Nucleus accumbens (tissue), 56 donors: ENCODE measurements at places on chromosomes 12 and 14.

DNA sequence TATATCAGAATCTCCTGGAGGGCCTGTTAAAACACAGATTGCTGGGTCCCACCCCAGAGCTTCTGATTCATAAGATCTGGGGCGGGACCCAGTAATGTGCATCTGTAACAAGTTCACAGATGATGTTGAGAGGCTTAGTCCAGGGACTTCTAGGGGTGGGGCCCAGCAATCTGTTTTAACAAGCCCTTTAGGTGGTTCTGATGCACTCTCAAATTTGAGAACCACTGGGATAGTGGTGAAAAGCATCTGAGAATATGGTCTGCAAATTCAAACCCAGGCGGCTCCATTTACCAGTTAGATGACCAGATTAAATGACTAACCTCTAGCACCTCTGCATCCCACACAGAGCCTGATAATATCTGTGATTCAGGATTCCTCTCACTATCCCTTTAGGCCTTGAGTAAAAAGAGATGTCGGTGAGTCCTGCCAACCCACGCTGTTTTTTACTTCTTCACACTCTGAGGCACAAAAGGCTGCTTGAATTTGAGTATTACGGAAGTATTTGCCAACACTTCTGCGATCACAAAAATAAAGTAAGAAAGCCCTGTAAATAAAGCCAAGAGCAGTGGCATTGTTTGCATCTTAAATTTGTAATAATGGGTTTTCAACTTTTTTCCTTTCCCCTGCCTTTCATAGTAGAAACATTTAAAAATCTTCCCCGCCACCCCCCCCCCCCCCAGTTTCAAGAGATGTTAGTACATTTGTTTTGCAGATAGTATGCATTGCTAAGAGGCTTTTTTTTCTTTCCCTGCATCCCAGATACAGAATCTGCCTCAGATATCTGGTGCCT, 1.8 kb upstream of the FRS2 start:
- no peak for DNase-seq

- DNase-seq, result no peak
These were observed 19.2 kb downstream of the SLC7A8 start for GRCh38 chr14:23164250-23164649.

DNA sequence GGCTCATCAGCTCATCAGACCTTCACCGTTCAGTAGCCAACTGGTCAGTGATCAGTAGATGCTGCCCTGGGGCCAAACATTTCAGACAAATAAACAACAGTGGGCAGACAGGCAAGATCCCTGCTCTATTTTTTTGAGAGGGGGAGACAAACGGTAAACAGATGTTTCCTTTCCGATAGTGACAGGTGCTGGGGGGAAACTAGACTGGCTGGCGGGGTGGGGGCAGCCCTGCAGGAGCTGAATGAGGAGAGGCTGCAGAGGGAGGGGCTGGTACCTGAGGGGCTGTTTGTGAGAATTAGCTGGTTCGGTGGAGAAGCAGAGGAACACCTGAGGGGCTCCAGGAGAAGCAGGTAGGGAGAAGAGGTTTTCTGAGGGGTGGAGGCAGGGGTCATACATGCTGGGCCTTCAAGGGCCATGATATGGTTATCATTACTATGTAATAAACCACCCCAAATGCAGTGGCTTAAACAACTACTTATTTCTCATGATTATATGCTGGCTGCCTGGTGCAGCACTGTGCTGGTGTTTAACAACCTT, 8.2 kb upstream of the GOLGA3 start:
- no peak for DNase-seq

DNA sequence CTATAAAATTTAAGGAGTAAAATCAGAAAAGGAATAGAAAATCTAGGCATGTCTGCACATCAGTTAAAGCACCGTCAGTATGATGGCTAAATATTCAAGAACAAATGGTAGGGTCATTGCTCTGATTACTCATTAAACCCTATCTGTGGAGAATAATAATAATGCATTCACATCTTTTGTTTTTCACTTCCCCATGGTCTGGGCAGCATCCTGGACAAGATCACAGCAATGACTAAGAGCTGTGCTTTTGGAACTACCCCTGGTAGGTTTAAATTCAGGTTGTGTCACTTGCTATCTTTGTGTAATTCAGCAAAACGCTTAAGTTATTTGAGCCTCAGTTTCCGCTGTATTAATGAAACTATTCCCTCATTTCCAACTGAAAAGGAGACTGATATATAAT, 33.1 kb downstream of the C12orf42 start:
- DNase-seq, result no peak

- no peak for DNase-seq
These were observed 142.8 kb upstream of the FLRT2 start for GRCh38 chr14:85387181-85387580.

GRCh38 chr12:66092559-66093269, 37.8 kb downstream of the LLPH start:
- DNase-seq, result no peak

DNA sequence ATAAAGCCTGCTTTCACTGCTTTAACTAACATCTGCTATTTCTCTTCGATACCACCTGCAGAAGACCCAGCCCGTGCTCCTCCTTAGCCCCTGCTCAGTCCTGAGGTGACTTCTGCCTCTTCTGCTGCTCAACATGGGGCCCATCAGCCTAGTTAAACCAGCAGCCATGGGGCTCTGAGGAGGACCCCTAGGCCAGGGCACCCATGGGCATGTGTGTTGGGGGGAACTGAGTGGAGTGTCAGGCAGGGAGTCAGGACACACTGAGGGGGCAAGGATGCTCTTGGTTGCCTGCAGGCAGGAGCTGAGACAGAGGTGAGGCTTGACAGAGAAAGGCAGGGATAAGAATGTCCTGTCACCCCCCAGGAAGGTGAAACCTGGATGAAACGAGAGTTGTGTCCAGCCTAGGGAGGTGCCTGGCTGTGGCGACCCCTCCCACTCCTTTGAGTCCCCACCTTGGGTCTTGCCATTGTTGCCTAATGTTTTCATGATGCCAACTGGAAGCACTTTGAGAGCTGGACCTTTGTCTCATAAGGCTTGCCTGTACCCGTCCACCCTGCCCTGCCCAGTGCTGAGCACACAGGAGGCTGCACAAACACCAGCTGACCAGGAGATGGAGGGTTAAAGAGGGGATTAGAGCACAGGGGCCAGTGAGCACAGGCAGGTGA, 12.5 kb upstream of the RABGGTA start:
- no peak for DNase-seq
